ENCODE measurements at places on chromosomes 4 and X. TPM values are rescaled to one million over a fixed set of nuclear protein-coding genes. Genes with fewer than 3 reads are reported as not detected.

The GABRG1 gene
- total RNA-seq = not detected

DNA sequence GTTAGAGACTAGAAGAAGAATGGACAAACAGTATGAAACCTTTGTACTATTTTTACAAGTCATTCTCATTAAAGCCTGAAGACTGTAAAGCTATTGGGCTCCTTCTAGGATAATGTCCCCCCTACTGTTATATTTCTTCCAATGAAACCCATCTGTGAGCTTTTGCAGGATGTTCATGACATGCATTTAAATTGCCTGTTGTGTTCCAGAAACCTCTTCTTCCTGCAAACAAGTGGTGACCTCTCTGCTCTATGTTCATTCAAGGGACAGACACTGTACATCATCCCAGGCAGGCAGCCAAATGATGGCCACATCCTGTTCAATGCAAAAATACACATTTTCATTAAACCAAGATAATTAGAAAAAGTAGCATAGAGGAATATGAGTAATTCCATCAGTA lies 128.0 kb downstream of the C4orf33 start:
- DNase-seq = no peak

DNA sequence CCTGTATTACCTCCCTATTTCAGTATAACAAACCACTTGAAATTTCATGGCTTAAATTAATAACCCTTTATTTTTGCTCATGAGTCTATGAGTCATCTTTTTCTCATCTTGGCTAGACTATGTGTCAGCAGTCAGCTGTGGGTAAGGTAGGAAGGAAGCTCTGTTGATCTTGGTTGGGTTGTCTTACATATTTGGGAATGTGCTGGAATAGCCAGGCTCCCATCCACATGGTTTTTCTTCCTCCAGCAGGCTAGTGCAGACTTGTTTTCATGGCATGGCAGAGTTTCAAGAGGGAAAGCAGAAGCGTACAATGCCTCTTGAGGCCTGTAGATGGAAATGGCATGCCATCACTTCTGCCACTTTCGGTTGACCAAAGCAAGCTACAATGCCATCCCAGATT lies 89.7 kb downstream of the LINC00632 start:
- DNase-seq = no peak

DNA sequence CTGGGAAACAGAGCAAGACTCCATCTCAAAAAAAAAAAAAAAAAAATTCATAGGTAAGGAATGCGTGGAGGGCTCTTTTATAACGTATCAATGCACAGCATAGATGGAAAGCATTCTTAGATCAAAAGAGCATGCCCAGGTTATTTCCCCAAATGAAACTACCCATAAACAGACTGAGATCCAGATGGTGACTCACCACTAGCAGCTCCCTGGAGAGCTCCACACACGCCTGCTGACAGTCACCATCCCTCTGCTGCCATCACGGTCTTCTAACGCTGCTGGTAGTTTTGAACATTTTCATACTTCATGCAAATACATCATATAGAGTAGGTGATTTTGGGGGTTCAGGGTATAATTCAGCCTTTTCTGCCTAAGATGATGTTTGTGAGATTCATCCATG lies 136.9 kb downstream of the ASMT start:
- no peak for DNase-seq

DNA sequence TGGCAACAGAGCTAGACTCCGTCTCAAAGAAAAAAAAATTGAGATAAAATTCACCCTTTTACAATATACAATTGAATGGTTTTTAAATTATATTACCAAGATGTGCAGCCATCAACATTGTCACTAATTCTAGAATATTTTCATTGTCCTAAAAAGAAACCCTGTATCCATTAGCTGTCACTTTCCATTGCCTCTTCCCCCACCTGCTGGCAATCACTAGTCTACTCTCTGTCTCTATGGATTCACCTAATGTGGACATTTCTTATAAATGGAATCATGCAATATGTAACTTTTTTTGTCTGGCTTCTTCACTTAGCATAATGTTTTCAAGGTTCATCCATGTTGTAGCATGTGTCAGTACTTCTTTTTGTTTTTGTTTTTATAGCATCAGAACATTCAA lies 20.8 kb downstream of the ABHD18 start:
- no peak for DNase-seq

GRCh38 chrX:41596596-41596995 lies 92.2 kb upstream of the GPR34 start:
- DNase-seq = peak; percentile 76
